ENCODE measurements at places on chromosomes 2 and 18.
A peak's percentile ranks its signal among the peaks of the same experiment; 100 is the strongest.

DNA sequence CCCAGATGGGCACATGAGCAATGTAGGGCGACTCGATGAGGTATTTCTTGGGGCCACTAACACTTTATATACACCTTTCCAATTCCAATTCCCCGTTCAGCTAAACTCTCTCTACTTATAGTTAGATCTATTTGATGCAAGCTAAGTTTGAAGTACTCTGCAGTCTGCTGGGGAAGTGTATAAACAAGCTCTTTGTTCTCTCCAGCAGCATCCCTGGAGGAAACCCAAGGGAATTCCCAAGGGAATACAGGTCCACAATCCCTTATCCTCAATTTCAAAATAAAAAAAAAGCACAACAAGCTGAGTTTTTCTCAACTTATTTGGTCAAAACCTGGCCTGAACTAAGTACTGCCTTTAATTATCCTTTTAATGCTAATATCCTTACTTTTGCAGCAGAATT is 433.3 kb downstream of the NBAS start:
- DNase-seq, result no peak

GRCh38 chr2:129469389-129469788 is 510.1 kb upstream of the RAB6C start:
- no peak for DNase-seq

DNA sequence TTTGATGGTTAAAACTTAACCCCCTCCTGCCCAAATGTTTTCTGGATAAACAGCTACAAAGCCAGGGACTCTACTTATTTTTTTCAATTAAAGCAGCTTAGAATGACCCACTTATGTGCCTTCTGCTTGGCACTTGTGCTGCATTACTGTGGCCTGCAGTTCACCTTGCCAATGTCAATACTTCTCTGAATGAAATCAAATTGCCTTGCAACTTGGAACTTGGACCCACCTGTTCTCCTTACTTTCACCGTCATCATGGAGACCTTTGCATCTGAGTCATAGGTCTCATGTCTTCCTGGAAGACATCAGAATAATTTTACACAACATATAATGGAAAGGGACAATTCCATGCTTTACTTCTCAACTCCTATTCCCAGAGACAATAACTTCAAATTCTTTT is 92.1 kb upstream of the FHL2 start:
- no peak for DNase-seq

GRCh38 chr2:30800159-30800558 is 7.1 kb downstream of the CAPN13 start:
- no peak for DNase-seq

DNA sequence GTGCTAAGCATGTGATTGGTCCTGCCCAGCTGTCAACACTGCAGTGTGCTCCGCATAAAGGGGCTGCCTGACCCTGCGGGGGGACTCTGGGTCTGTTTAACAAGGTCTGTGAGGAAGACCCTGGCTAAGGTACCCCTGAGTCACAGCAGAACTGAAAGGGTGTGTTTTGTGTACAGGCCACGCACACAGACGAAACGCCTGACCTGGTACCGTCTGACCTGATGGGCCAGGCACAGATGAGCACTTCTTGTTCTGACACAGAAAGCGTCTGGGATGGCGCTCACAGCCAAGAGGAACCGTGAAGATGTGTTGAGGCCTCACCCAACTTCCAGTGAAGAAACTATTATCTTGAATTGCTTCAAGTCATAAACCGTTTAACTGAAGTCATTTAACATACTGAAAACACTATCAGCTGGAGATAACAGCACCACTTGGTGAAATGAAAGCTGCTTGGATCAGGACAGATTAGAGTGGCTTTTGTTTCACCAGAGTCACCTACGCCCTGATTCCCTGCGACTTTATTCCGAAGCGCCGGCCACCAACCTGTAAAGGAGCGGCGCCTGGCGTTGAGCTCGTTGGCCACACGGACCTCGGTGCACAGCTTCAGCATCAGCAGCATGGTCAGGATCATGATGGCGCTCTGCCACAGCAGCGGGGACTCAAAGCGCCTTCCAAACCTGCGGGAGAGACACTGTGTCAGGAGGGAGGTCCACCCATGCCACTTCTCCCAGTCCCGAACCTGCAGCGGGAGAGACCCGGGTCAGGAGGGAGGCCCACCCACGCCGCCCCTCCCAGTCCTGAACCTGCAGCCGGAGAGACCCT is 8.5 kb downstream of the SLC66A2 start:
- no peak for DNase-seq

DNA sequence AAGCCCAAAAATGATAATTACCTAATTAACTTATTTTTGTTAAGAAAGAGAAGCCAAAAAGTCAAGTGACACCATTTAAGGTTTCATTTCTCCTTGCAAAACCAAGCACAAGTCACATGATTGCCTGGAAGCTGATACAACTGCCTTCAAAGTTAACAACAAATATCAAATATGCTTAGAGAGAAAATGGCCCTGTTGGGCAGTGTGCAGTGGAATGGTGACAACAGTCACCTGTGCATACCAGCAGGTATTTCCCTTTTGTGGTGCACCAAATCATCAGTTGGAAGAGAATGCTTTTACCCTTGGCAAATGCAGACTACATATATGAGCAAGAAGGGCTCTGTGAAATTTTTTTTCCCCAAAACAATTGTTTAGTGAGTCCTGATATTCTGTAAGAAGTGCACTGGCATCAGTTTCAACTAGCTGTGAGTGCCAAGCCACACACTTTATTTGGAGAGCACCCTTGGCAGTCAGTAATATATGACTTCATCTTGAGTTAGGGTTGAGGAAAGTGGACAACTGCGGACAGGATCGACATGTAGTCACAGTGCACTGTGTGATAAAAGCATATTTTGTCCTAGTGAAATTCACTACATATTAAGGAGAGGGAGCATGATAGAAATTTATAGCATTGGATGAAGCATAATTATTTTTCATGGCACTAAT is 74.9 kb upstream of the DOCK10 start:
- no peak for DNase-seq

DNA sequence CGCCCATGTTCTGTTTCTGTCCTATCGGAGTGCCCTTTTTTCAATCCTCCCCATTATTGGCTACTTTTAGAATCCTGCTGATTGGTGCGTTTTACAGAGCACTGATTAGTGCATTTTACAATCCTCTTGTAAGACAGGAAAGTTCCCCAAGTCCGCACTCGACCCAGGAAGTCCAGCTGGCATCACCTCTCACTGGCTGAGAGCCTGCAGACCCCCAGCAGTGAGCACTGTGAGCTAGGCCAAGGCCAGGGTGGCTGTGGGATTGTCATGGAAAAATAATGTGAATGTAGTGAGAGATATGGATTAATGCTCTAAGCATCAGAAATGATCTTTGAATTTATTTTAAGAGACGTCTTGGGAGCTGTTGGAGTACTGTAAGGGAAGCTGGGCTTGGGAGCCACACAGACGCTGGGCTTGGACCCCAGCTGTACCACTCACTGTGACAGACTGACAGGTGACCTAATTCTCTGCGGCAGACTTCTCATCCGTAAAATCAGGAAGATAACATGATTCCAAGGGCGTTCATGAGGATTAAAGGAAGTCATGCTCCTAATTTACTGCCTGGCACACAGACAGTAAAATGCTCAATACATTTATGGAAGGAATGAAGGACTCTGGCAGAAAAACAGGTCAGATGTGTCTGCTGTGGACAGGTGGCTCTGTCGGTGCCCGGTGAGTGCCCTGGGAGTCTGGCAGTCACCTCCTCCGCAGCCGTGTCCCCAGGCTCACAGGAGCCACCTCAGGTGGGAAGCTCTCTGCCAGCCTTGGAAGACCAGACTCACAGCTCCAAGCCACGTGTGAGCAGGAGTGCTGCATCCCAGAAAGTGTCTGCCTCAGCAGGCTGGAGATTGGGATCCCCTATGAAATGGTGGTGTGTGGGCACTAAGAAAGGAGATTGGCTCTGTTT is 105.5 kb downstream of the FAM168B start:
- DNase-seq, result no peak

- DNase-seq, result peak; percentile 29
These were observed 8.1 kb upstream of the CCL20 start for GRCh38 chr2:227805578-227805977.

GRCh38 chr2:62143696-62144095 is 52.2 kb upstream of the B3GNT2 start:
- no peak for DNase-seq

- DNase-seq, result no peak
These were observed 26.0 kb upstream of the PAX8 start for GRCh38 chr2:113304702-113305101.

Data from GF-D8 (cell line).